ENCODE measurements at places on chromosomes 16 and 17.

GRCh38 chr16:70472786-70473433 is 18.5 kb downstream of the FCSK start:
- no peak for DNase-seq

DNA sequence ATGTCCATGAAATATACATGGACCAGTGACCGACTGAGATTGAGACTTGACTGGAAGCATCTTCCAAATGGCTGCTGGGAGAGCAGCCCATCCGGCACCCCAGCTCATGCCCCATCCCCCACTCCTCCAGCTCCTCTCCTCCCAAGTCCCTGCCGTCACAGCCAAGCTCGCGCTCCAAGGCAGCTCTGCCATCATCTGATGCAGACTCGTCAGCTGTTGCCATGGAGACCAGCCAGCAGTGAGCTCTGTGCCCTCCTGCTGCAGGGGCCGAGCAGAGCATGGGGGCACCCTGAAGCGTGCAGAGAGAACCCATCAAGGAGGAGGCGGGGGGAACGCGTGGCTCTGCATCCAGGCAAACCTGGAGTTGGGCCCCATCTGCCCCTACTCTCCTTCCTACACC is 74.5 kb upstream of the TNRC6C start:
- DNase-seq = no peak

DNA sequence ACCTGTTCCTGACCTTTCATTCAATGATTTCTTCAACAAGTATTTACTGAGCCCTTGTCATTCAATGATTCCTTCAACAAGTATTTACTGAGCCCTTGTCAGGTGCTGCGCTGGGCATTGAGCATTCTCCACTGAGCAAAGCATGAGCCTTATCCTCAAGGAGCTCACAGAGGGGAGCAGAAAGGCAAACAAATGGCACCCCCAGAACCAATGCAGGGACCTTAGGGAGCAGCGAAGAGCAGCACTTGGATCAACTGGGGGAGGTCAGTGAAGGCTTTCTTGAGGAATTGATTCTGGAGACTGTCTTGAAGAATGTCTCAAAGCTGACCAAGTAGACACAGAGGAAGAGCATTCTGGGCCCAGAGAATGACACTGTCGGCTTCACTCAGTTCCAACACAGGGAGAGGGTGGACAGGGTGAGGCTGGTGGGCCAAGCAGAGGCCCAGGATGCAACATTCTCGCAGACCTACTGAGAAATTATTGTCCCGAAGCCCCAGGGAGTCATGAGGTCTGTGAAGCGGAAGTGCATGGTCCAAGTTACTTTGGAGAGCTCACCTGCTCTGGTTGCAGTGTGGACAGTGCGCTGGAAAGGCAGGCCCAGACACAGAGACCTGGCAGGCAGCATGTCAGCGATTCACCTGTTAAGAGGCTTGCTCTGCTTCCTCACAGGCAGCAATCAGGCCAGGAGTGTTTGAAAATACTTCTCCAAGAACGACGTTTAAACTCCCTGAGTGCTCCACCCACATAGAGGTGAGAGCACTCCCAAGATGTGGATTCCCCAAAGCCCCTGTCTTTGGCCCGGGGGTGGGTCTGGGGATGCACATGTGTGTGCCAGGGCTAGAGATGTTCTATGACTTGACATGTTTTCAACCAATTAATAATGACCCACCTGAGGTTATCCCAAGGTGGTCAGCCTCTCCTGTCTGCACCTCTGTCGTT is 3.2 kb upstream of the MPO start:
- no peak for DNase-seq

- DNase-seq = no peak
Measured at GRCh38 chr16:17358355-17358754, 112.4 kb downstream of the XYLT1 start.

- DNase-seq = no peak
Measured at GRCh38 chr17:28895794-28896447, 1.6 kb downstream of the FLOT2 start.

DNA sequence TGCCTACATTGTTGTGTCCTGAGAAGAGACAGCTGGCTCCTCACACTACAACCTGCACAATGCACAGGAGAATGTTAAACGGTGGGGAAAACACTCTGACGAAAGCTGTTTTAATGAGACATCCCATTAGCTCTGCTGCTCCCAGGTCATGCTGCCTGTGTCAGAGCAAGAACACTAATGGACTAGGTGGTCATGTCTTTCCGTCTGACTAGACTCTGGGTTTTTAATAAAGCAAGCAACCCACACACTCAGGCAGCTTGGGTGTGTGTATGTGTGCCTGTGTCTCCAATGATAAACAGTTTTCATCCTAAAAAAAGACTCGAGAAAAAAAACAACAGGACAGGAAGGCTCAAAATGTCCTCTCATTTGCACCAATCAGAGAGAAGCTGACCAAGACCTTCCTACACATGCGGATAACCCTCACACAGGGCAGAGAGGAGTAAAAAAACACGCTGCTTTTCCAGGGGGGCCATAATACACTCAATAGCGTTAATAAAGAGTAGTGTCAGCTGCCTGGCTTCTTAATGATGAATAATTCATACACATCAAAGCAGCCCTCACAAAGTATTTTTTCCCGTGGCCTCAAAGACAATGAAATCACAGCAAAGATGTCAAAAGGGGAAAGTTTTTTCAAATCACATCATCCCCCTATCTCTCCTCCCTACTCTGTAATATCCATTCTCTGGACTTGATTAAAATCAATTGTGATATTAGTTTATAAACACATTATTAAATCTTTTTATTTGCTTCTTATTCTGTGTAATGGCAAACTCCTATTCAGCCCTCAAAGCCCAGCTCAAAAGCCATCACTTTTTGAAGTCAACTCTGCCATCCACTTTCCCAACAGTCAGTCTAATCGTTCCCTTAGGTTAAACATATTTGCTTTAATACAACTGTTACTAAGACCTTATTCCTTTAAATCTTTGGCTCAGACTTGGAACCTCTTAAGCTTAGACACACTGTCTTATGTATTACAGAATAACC is 244.2 kb upstream of the CDH11 start:
- DNase-seq = no peak

- DNase-seq = no peak
Measured at GRCh38 chr16:49453021-49453420, 79.4 kb downstream of the C16orf78 start.

DNA sequence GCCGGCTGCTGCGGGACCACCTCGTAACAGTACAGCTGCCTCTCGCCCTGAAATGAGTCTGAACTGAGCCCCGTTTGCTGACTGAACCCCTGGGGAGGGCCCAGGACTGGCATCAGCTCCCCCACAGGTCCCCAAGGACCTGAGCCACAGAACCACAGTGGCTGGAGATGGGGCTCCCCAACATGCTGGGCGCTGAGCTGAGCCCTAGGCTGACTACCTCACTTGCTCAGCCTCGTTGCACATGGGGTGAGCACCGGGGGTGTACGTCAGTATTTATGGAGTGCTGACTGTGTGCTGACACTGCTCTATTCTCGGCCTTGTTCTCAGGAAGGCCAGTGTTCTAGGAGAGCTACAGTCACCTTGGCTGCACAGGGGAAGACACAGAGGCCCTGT is 6.6 kb upstream of the VASN start:
- no peak for DNase-seq

GRCh38 chr17:1422885-1423284 is 22.9 kb upstream of the YWHAE start:
- no peak for DNase-seq

- no peak for DNase-seq
Measured at GRCh38 chr17:64393000-64393402, 2.3 kb upstream of the PECAM1 start.

DNA sequence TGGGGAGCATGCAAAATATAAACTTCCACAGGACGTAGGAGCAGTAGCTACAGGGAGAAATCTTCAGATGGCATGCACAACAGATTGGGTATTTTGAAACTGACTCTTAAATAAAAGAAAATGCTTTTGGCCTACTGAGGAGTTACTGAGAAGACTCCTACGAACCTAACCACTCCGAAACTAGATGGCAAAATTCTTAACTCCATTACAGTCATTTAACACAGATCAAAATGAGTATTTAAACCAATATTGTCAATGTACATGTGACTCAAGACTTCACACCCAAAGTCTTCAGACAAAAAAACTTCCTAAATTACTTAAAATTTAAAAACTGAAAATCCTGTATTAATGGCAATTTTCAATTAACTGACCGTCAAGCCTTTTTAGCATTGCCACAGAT is 8.4 kb upstream of the TERB1 start:
- no peak for DNase-seq

- peak; percentile 12 for DNase-seq
Measured at GRCh38 chr17:67421869-67422273, 44.8 kb downstream of the PITPNC1 start.

DNA sequence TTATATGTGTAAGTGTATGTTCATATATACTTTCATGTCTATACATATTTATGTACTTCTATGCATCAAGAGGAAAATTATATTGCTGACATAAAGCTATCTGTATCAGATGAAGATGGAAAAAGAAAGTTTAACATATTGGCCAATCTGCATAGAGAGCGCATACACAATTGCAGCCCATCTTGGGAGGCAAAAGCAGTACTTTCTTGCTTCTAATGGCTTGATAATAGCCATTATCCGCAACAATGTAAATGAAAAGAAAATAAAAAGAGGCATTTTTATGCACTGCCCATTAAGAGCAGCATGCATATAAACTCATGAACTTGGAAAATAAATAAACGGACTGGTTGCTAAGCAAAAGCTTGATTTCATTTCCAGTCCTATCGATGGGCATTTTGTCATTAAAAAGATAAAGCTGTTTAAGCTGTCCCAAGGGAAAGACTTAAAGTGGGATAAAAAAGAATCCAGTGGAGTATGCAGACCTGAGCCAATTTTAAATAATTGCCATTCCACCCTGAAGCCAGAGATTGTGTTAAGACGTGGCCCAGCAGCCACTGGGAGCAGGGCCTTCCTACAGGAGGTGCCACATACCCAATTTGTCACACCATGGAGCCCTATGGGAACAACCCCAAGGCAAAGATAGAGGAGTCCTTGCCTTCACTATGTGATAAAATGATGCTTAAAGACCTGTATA is 183.6 kb upstream of the CDH11 start:
- no peak for DNase-seq
